ENCODE measurements at places on chromosomes 3 and 15.

GRCh38 chr15:59388670-59389069 lies 16.0 kb upstream of the MYO1E start:
- DNase-seq, result no peak

DNA sequence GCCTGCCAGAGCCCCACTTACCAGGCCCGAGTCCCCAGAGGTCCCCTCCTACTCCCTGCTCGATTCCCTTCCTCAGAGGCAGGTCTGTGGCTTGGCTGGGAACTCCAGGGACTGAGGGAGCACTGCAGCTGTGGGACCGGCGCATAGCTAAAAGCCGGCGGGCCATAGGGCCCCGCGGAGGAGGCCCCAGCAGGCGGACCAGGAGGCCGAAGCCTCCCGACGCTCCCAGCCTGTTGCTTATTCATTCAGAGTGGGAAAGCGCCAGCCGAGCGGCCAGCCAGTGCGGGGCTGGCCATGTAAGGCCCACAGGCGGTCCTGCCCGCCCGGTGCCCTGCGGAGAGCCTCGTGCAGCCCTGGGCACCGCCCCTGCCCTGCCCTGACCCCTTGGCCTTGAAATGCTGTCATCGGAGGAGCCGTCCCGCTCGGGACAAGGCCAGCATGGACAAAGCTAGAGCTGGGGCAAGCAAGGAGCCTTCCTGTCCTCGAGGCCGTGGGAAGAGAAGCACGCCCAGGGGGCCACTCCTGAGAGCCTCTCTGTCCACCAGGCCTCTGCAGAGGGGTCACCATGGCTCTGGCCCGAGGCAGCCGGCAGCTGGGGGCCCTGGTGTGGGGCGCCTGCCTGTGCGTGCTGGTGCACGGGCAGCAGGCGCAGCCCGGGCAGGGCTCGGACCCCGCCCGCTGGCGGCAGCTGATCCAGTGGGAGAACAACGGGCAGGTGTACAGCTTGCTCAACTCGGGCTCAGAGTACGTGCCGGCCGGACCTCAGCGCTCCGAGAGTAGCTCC lies at the start of gene LOXL1:
TSS of gene LOXL1 (plus strand) at position 244 of the 784 bp plus-strand sequence. CDS start at position 566, 322 bp downstream.
- DNase-seq, result no peak

- no peak for DNase-seq
Measured at GRCh38 chr3:142651711-142652110, 55.5 kb downstream of the PLS1 start.

DNA sequence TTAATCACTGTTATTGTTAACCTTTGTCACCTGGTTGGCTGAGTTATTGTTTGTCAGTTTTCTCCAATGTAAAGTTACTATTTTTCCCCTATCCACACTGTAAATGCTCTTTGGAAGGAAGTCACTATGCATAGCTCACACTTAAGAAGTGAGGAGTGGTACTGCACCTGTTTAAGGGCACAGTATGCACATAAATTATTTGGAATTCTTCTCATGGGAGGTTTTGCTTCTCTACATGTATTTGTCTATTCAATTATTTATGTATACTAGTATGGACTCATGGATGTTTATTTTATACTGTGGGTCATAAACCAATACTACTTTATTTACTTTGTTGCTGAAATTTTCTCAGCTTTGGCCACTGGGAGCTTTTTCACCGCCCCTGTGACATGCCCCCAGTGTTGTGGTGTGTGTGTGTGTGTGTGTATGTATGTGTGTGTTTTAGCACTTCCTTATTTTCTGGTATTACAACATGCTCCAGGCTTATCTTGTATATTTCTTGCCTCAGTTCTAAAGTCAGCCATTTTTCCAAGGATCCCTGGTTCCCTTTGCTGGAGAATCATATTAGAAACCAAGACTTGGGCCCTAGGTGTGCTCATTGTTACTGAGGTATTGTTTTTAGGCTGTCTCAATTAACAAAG lies 290.5 kb downstream of the KBTBD8 start:
- no peak for DNase-seq

- no peak for DNase-seq
Measured at GRCh38 chr3:49751501-49751900, 27.8 kb upstream of the GMPPB start.

GRCh38 chr3:72657666-72658065 lies 190.6 kb downstream of the SHQ1 start:
- no peak for DNase-seq
